Activated naive CD4-positive, alpha-beta T cell treated with anti-CD3 and anti-CD28 coated beads for 36 hours (primary cell): ENCODE measurements at places on chromosomes 4 and X. TPM values are rescaled to one million over a fixed set of nuclear protein-coding genes. Genes with fewer than 3 reads are reported as not detected.

GAGE12F gene
- total RNA-seq, result not detected

TIMM17B gene
- 88.0 TPM for total RNA-seq

RTL3 gene
- total RNA-seq, result not detected

AKAP4 gene
- not detected for total RNA-seq

MCF2 gene
- 0.07 TPM for total RNA-seq

GLRA2 gene
- total RNA-seq, result not detected

PARM1 gene
- total RNA-seq, result not detected
